ENCODE measurements at places on chromosomes 2 and 18.

DNA sequence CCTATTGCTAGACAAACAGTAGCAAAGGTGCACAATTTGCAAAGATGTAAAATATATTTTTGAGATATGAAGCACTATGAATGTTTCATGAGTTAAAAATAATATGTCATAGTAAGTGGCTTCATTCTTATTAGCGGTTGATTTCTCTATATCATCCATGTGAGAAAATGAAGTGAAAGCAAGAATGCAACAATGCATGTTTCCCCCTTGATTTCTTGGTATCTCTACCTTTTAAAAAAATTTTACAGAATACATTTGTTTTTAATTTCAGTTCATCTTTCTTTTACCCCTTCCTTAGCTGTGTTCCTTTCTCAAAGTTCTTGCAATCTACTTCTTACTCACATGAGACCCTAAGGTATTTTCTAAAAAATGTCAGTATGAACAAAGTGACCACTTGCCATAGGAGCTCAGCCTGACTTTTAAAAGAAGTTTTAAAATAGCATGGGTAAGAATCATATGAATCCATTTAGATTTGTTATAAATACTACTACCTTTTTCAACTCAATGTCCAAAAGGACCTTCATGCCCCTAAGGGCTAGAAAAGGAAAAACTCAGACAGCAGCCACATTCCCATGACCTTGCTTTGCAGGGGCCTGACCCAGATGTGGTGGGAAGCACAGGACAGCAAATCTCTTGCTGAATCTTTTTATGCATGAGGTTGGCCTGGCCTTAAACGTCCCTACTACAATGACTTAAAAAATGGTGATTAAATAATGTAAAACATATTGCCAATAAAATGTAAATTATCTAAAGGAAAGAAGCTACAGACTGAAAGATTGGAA, 14.8 kb upstream of the SLC38A11 start:
- no peak for DNase-seq

GRCh38 chr18:12652861-12653401, 5.0 kb downstream of the SPIRE1 start:
- DNase-seq: no peak

DNA sequence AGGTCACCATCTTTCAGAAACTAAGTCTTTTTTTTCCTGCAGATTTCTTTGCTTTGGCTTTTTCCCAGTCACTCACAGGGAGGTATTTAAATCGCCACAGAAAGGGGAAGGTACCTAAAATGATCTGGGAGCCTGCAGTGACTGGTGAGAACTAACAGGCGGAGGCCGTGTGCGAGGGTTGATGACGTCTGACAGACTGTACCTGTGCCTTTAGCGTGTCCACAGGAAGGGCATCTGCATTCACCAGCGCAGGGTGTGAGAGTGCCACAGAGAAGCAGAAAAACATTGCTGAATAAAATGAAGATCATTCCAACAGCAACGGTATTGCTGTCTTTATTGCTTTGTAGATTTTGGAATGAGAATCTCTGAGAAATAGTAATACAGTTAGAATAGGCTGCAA, 5.7 kb downstream of the CTDP1 start:
- no peak for DNase-seq

DNA sequence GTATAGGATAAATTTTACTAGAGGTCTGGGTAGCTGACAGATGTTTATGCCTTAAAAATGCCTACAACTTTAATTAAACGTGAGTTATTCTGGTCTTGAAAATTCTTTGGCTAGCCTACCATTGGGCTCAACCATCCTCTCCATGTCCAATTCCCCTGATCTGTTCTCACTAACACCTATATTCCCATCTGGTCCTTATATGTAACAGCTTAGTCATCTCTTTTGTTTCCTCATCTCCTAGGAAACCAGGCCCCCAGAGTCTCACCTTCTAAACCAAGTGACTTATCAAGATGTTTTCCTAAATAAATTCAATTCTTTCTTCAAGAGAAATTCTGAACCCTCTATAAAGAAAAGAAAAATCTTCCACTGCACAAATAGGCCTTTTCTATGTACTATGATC, 148.5 kb downstream of the TTC32 start:
- DNase-seq: no peak

DNA sequence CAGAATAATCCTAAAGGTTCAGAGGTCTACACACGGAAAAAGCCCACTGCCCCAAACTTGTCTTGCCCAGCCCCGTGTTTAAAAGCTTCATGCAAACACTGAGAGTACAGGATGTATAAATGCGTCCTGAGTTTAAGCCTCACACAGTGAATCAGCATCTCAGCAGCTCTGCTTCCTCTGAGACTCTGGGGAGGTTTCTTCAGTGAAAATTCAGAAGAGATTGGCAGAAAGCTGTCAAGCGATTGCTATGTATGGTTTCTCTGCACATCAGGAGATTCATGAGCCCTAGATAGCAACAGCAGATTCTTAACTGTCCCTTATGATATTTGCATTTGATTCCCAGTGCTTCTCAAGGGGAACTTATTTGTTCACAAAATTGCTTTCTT, 27.1 kb downstream of the CRACDL start:
- DNase-seq: no peak

GRCh38 chr2:182887093-182887492, 20.7 kb upstream of the FRZB start:
- DNase-seq: no peak

- no peak for DNase-seq
These were observed 309.2 kb downstream of the NR4A2 start for GRCh38 chr2:156023229-156023869.

GRCh38 chr2:119694845-119695521, 16.0 kb downstream of the TMEM177 start:
- DNase-seq: no peak

DNA sequence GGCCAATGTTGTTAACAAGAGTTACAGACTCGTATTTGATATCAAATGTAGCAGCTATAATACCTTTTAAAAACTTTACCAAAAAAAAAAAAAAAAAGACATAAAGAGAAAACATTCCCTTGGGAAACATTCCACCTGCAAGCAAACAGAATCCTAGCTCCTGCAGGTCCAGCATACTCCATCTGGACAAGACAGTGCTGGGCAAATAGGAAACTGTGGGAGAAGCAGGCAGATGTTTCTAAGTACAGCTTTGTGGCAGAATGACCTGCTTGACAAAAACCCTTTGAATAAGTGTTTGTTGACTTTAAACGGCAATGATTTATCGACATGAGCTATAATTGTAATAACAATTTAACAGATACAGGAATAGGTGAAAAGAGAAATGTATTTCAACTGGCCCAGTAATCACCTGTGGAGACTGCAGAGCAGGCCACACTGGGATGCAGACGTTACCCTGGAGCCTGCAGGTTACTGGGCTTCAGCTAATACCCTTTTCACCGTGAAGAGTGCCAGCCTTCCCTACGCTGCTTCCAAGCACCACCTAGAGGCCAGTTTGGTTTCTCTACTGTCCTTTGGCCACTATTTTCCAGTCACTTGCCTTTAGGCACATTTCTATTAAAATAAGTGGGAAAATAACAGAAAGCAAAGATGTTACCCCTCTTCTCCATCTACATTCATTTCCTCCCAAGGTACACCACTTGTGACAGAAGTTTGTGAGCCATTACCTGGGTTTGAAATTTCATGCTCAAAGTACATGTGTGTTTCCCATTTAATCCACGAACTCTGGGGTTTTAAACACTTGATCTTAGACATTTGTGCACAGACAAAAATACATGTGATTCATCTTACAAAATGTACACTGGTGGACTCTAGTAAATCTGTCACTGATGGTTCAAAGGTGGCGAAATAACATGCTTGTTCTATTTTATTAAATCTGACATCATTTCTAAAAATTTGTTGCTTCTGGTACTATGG, 96.9 kb upstream of the ZNF397 start:
- peak; percentile 12 for DNase-seq

GRCh38 chr2:45612731-45613130, 1.7 kb upstream of the SRBD1 start:
- DNase-seq: no peak

- no peak for DNase-seq
These were observed 9.7 kb upstream of the DNAJB2 start for GRCh38 chr2:219269362-219270054.

DNA sequence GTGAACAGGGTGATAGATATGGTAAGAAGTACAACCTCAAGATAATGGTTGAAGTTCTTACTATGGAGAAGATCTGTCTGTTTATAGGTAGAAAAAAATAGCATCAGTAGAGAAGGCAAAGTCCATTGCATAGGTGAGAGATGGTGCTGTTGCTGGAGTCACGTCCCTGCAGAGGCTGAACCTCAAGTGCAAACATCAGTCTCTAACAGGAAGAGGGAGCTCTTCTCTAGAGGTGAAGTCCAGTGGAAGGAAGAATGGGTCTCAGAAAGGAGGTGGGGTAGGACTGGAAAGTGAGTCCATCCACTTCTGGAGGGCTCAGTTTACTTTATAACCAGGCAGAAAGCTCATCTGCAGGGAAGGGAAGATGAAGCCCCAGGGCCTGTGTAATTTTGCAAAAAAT, 337.7 kb downstream of the MEIS1 start:
- DNase-seq: no peak

GRCh38 chr2:41771710-41772109, 276.1 kb upstream of the PKDCC start:
- no peak for DNase-seq

DNA sequence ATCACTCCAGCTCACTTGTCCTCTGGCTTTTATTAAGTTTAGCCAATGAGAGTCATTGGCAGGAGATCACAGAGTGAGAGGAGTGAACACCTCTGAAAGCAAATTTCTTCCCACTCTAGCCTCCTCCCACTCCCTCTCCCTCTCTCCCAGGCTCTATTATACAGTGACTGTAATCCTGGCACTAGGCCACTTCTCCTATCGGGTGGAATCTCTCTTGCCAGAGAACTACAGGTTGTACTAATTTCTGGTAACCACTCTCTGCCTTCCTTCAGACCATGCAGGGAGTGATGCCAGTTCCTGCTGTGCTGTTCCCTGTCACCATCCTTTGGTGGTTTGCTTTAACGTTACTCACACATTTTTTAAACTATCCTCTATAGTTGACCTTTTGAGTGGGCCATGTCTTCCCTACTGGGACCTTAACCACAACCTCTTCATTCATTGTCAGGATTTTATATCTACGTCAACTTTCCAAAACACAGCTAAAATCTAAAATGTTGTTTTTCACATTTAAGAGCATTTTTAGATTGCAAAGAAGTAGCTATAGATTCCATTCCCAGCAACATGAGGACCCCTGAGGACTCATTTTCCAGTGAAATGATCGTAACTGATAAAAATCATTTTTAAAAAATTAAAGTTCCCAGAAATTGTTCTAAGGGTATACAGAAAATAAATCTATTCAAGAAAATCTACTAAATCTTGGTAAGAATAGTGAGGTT, 217.1 kb downstream of the MREG start:
- DNase-seq: no peak

DNA sequence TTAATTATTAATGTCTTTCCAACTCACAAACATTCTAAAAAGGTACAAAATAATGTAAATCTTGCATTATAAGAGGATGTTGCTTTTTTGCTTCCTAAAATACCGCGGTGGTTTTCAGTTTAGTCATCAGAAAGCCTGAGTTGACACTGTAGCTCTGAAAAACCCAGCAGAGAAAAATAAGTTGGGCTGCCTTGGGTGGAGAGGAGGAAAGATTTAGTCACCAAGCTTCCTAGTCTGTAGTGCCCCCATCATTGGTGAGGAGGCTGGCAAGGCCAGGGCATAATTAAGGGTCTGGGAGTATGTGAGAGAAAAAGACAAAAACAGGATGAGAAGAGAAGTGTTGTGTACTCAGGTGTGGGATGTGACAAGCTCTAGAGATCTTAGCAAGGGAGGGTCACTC, 5.7 kb downstream of the PTPRM start:
- no peak for DNase-seq

- DNase-seq: no peak
These were observed 37.4 kb downstream of the TMEM87B start for GRCh38 chr2:112092286-112093041.

DNA sequence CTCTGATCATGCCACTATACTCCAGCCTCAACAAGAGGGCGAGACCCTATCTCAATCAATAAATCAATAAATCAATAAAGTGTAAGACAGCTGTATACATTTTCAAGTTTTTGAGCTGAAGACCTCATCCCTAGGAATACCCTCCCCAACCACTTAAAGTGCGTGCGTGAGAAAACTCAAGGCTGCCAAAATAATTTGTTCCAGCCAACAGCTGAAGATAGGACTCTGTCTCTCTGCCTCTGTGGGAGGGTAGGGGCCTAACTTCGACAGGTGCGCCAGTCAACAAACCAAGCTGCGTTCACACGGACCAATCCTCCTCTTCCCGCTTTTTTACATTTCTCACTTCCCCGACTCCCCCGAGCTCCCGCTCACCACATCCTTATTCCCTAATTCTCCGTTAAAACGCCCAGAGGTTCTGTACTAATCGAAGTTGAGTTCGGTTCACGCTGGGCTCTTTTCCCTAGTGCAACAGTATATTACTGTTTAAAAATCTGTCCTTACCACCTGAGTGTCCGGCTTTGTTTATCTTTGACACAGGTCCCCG, 618 bp downstream of the POLR2D start:
- DNase-seq: no peak

- no peak for DNase-seq
These were observed 174.4 kb downstream of the ALPK2 start for GRCh38 chr18:58454406-58455061.

GRCh38 chr18:5466256-5466655, 77.5 kb downstream of the EPB41L3 start:
- no peak for DNase-seq

DNA sequence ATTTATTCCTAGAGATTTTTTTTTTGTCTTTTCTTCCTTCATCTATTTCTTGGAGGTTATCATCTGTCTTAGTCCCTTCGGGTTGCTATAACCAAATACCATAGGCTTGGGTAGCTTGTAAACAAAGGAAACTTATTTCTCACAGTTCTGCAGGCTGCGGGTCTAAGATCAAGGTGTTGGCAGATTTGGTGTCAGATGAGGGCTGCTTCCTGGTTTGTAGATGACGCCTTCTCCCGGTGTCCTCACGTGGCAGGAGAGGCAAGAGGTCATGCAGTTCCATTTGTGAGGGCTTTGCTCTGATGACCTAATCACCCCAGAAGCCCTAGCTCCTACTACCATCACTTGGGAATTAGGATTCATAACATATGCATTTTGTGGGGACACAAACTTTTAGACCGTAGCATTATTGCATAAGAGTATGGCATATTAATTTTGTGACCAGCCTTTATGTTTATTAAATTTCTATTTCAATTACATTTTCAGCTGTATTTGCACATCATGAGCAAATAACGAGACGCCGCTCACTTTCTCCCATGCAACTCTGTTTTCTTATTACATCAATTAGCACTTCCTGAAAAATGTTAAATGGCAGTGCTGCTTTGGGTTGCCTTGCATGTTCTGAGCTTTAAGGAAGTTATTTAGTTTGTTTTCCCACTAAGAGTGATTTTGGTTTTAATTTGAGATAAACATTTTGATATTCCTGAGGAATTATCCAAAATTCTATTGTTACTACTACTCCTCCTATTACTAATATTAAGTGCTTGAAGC, 246.4 kb upstream of the HDAC4 start:
- no peak for DNase-seq

- no peak for DNase-seq
These were observed 95.1 kb upstream of the L3MBTL4 start for GRCh38 chr18:6509832-6510231.

GRCh38 chr2:208556983-208557484, 150.4 kb downstream of the PTH2R start:
- no peak for DNase-seq
